ENCODE measurements at places on chromosomes 11 and 22.

GRCh38 chr11:16126362-16126761 is 230.0 kb downstream of the SOX6 start:
- no peak for DNase-seq

- no peak for DNase-seq
These were observed 77.7 kb downstream of the TTC28 start for GRCh38 chr22:28601915-28602314.

- DNase-seq: no peak
These were observed 66.5 kb upstream of the CLDN5 start for GRCh38 chr22:19590696-19591095.

DNA sequence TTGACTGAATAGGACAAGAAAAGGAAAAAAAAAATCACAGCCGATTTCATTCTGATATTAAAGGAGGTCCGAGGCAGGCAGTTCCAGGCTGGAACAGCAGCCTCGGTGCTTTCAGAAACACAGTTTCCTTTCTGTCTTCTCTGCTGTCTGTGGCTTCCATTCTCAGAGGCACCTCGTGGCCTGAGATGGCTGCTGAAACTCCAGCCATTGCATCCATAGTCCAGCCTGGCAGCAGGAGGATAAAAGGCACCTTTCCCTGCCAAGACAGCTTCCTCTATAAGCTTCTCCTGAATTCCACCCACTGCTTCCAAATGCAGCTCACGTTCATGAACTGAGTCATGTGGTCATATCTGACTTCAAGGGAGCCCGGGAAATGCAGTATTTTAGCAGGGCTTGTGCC is 390.5 kb downstream of the TBC1D22A start:
- DNase-seq: no peak

GRCh38 chr11:74611369-74611861 is 19.0 kb downstream of the POLD3 start:
- DNase-seq: no peak

- DNase-seq: no peak
These were observed 28.9 kb downstream of the CREB3L1 start for GRCh38 chr11:46306296-46306853.

- DNase-seq: no peak
These were observed 3.1 kb downstream of the FXYD2 start for GRCh38 chr11:117821431-117821830.

GRCh38 chr22:19886605-19887255 is 32.1 kb upstream of the GNB1L start:
- peak; percentile 28 for DNase-seq

DNA sequence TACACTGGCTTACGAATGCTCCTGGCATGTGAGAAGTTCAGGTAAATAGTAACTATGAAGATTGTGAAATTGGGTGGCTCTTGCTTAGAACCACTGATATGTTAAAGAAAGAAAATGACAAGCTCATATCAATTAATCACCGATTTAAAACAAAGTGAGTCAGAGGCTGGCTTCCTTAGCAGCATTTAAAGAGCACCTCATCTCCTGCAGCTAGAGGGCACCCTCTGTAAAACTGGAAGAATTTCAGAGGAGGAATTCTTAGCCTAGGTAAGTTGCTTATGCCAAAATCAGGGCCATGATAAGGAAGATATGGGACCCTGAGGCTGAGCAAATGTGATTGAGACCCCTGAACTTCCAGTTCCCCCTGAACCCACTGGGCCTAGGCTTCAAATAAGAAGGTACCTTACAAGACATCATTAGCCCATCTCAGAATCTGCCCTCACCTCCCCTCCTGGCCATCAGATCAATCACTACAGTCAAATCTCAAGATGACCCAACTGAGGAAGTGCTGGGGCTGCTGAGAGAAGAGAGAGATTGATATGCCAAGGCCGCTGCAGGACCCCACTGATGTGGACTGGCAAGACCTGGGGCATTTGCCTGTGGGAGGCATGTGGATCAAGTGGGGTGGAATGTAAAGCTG is 8.6 kb upstream of the CD3E start:
- peak; percentile 29 for DNase-seq

DNA sequence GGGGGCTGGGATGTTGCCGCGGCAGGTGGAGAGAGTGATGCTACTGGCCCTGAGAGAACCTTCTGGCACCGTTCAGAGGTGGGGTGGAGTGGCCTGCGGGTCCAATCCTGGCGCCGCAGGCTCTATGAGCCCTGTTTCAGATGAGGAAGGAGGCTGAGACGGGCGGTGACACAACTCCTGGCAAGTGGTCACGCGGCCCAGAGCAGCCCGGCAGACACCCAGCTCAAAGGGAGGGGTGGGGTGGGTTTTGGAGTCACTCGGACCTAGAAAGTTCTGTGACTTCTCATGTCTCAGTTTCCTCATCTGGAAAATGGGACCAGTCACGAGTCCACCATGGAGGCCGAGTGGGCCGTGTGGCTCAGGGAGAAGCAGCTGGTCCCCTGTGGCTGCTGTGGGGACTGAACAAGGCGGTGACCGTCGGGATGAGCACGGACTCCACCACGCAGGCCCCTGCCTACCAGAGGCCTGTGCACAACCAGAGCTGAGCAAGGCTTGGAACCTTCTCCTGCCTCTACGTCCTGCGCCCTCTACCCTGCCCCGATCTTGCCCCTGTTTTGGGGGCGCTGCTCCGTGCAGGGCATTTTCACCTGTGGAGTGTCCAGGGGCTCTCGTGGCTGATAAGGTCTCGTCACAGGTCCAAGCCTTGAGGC is 3.7 kb downstream of the TSPO start:
- no peak for DNase-seq

- DNase-seq: no peak
These were observed 85.4 kb downstream of the ATXN10 start for GRCh38 chr22:45757068-45757467.

All from stimulated activated CD4-positive, alpha-beta T cell treated with anti-CD3 and anti-CD28 coated beads, Interleukin-1b, Interleukin-23, amount 100 ng/mL, for 48 hours (primary cell).